ENCODE measurements at places on chromosomes 12 and 14.

DNA sequence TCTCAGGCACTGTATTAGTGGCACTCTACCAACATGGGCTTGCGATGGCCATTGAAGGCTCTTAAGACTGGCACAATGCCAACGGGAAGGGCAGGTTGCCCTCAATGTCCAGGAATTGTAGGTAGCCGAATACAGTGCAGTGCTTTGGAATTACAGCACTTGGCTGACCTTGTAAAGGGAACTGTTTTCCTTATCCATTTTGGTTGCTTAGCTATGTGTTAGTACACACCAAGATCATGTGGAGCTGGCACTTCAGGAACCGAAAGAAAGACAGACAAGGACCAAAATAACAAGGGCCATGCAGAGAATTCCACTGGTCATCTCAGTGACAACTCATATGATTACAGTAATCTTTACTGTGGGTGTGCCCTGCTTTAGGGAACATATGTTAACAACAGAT is 72.7 kb downstream of the DYRK2 start:
- DNase-seq = no peak

DNA sequence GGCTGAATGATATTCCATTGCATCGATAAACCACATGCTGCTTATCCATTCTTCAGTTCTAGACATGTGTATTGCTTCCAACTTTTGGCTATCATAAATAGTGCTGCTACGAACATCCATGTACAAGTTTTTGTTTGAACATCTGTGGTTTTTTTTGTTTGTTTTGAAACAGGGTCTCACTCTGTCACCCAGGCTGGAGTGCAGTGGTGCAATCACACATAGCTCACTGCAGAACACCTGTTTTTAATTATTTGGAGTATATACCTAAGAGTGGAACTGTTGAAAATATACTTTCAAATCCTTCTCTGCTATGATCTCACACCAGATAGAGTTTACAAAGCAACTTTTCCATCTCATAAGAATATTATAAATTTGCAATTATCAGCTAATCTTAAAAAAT is 124.2 kb downstream of the TTC7B start:
- DNase-seq = no peak

DNA sequence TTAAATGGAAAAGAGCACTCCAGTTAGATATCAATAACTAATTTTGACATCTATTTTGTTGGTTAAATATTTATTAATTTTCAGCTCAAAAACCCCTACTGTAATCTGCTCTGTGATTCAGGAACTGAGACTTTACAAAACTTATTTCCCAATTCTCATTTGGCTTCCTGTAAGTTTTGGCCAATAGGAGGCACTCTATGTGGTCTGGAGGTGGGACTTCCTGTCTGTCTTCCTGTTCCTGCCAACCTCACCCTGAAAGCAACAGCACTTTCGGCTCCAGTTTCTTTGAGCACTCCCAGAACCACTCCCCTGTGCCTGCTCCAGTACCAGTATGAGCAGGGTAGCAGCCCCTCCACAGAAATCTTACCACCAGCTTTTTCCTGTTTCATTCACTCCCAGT is 1027.0 kb downstream of the VRK1 start:
- DNase-seq = no peak

GRCh38 chr14:43687921-43688320 is 819.2 kb downstream of the FSCB start:
- DNase-seq = peak; percentile 40

- DNase-seq = peak; percentile 99
These were observed 248.6 kb downstream of the ZFP36L1 start for GRCh38 chr14:68544081-68544892.

- no peak for DNase-seq
These were observed 1026.1 kb downstream of the FSCB start for GRCh38 chr14:43480976-43481375.

GRCh38 chr12:118377021-118377883 is 897 bp downstream of the SUDS3 start:
- peak; percentile 27 for DNase-seq

DNA sequence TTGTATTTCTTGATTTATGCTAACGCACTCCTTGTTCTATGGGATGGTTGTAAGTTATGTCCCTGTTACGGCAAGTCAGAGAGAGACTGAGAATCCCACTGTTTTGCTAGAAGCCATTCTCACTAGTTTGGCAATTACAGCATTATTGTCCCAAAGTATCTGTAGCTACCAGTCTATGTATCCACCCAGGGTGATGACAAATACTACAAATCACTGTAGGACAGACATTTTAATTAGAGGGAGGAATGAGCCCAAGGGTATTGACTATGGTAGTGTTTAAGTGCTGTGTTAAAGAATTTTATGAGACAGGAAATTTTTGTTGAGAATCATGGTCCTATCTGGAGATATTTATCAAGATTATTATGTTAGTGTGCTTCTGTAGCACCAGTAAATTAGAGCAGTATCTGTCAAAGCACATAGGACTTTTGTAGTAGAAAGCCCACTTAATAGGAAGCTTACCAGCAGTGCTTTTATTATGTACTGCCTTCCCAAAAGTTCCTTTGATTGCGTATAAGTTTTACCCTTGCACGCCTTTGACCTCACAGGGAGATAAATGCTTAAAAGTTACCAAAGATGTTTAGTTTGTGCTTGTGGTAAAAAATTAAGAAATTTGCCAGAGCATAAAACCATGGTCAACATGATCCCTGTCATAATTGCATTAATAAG is 10.7 kb downstream of the PRKCH start:
- DNase-seq = no peak

DNA sequence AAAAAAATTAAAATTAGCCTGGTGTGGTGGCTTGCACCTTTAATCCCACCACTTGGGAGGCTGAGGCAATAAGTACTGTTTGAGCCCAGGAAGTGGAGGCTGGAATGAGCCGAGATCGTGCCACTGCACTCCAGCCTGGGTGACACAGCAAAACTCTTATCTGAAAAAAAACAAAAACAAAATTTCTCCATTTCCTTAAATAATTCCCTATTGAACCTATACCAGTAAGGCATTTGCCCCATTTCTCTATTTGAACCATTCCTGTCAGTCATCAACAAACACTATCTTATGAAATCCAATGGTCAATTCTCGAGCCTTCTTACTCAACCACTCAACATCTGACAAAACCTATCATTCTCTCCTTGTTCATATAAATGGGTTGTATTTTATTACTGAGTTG is 14.7 kb downstream of the SLC2A14 start:
- no peak for DNase-seq

DNA sequence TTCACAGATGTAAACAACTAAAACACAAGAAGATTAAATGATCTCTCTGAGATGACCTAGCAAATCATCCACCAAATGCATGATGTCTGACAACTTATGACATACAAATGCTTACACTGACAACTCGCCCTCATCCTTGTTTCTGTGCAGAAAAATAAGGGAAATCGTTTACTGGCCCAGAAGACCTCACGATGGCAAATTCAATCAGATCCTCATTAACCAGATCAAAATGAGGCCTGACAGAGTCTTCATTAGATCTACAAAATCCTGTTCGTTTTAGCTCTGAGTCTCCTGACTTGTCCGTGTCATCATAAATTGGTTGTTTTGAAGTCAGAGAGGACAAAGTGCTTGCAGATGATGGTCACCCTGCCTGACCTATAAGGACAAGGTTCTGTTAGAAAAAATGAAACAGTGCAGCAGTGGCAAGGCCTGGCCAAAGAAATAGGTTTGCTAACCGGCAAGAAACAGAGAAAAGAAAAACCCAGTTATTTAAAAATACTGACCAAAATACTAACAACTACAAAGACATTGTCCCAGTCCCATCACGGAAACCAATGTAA is 109.5 kb downstream of the BTG1 start:
- DNase-seq = no peak

DNA sequence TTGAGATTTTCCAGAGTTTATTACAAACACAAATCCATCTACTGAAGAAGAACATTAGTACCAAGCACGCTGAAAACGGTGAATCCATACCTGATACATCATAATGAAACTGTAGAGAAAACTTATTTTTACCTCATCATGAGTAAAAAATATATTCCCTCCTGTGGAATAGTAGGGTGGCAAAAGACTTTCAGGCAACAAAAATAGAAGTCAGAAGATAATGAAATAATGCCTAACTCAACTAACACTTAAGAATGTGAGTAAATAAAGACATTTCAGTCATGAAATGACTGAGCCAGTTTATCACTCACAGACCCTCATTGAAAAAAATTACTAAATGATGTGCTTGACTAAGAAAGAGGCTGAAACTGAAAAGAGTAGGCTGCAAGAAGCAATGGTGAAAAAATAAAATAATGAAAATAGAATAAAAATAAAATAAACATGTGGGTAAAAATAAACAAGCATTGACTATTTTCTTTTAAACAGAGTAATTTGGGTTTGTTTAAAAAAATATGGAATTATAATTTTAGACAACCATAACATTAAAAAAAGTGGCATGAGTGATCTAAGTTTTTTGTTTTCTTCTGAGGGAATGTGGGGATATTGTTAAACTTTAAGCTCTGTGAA is 148.6 kb downstream of the ASCL1 start:
- DNase-seq = no peak

- no peak for DNase-seq
These were observed 842.9 kb downstream of the SLC6A15 start for GRCh38 chr12:84069699-84070098.

GRCh38 chr12:65631621-65632111 is 192.6 kb upstream of the HMGA2 start:
- DNase-seq = peak; percentile 100

- DNase-seq = no peak
These were observed 4.6 kb upstream of the BIN2 start for GRCh38 chr12:51328587-51328986.

GRCh38 chr14:65334765-65335410 is 77.6 kb upstream of the FUT8 start:
- peak; percentile 37 for DNase-seq

DNA sequence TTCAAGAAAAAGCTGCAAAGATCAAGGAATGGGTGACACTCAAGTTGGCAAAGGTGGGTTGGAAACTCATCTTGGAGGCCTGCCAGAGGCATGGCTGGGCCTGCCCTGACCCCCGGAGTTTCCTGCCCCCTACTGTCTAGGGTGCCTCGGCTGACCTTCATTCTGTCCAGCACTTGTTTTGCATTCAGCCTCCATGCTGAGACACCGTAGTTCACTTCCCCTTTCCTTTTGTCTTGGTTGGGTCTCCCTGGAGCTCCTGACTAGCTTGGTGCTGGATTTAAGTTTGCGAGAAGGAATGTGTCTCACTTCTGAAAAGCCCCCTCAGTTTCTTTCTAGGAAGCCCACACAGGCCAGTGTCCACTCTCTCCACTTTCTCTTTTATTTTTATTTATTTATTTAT is 26.5 kb downstream of the PLEKHH1 start:
- DNase-seq = no peak

- no peak for DNase-seq
These were observed 22.0 kb upstream of the VWF start for GRCh38 chr12:6146509-6146908.

DNA sequence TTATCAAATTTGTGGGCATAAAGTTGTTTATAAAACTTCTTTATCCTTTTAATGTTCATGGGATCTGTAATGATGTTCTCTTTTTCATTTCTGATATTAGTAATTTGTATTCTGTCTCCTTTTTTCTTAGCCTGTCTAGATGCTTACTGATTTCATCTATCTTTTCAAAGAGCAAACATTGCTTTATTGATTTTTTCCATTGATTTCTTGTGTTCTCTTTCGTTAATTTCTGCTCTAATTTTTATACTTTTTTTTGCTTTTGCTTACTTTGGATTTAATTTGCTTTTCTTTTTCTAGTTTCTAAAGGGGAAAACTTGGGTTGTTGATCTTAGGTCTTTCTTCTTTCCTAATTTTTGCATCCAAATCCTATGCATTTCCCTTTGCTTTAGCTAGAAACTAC is 42.5 kb downstream of the CRADD start:
- no peak for DNase-seq

DNA sequence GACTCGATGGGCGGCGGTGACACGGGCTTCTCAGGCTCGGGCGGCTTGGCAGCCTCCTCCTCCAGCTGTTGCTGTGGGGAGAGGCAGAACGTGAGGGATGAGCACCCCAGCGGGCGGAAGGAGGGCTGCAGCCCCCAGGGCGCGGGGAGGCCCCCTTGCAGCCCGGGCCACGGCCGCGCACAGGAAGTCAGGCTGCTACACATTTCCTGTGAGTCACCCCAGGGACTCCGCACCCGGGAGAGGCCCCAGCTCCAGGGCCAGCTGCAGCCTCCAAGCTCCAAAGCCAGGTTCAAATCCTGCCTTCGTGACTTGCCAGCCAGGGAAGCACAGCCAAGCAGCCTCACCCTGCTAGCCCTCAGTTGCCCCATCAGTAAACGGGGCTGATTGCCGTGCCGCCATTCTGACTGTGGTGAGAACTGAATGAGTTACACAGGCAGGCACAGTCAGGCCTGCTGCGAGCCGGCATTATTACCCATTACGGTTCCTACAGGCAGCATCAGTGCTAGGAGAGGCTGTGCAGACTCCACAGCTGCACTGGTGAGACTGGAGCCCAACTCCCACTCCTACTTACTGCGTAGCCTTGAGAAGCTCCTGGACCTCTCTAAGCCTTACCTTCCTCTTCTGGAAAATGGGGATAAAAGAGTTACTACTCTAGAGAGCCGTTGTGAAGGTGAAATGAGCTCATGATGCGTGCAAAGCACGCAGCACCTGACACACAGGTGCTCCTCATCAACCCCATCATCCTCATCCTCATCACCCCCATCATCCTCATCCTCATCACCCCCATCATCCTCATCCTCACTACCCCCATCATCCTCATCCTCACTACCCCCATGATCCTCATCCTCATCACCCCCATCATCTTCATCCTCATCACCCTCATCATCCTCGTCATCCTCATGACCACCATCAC is 100.9 kb downstream of the NCOR2 start:
- DNase-seq = no peak

DNA sequence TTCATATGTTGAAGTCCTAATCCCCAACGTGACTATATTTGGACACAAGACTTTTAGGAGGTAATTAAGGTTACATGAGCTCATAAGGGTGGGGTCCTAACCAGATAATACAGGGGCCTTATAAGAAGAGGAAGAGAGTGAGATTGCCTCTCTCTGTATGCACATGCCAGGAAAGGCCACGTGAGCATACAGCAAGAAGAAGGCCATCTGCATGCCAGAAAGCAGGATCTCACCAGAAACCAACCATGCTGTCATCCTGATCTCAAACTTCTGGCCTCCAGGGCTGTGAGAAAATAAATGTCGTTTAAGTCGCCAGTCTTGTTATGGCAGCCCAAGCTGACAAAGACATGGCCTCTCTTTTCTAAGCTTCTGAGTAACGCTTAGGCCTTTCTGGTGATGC is 69.0 kb upstream of the GPHB5 start:
- DNase-seq = no peak

GRCh38 chr12:79775355-79776027 is 84.7 kb upstream of the PAWR start:
- DNase-seq = no peak

GRCh38 chr12:76811976-76812375 is 48.1 kb downstream of the ZDHHC17 start:
- DNase-seq = no peak

DNA sequence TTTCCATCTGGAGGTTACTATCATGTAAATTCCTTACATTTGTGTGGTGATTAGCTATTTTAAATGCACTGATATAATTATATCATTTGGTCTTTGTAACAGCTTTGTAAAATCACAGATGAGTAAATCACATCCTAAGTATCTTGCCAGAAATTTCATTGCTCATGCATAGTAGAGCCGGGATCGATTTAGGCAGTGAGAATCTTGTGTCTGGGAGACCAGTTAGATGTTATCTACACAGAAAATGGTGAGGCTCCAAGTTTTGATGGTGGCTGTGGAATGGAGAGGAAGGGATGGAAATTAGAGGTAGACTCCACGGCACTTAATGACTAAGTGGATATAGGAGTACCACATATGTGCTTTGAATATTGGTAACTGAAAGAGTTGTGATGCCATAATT is 156.3 kb downstream of the MSRB3 start:
- no peak for DNase-seq

- DNase-seq = no peak
These were observed 160.5 kb downstream of the PAH start for GRCh38 chr12:102756530-102756929.
